ENCODE measurements at places on chromosomes 7 and 10.

DNA sequence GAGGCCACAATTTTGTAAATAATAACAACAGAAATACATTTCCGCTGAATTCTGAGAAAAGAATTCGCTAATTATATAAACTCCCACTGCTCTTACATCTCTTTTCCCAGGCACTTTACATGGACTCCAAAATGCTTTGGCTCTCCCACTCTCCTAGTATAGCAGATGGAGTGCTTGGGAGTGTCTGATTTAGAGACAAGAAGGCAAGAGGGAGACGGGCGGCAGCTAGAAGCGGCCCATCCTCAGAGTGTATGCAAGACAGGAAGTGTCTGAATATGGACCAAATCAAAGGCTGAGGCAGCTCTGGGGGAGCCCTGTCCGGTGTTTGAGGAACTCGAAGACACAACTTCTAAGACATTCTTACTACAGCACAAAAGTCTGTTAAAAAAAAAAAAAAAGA is 212.1 kb downstream of the GFRA1 start:
- no peak for DNase-seq

- DNase-seq = no peak
Measured at GRCh38 chr7:111401516-111401915, 160.8 kb downstream of the IMMP2L start.

GRCh38 chr10:107051769-107052168 is 112.7 kb downstream of the SORCS1 start:
- DNase-seq = no peak

GRCh38 chr7:149827089-149827981 is 10.8 kb upstream of the ZNF862 start:
- no peak for DNase-seq

DNA sequence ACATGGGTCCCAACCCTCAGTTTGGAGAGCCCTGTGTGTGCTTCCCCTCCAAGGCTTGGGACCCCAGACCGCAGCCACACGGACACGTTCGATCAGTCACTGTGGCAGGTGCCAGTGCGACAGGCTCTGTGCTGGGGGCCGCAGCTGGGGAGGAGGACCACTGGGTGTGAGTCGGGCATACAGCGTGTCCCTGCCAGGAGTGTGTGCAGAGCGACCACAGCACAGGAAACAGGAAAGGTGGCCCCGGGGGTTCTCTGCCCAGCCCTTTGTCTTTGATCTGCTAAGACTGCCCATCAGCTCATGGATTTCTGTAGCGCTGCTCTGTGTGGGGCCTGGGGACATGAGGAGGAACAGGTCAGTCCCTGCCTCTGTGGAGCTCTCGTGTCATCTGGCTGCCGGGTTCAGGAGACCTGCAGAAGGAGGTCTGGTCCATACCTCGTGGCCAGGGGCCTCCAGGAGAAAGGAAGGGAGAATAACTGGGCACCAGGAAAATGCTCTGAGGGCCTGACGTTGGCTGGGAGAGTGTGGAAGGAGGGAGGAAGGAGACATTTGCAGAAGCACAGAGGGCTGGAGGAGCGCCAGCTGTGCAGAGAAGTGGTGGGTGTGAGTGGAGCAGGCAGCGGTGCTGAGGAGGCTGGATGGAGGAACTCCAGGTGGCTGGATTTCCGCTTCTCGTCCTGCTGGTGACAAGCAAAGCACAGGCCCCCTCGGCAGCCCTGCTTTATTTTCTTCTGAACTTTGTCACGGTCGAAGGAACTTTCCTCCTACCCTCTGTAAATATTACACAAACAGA is 4.1 kb downstream of the NUDT1 start:
- no peak for DNase-seq

DNA sequence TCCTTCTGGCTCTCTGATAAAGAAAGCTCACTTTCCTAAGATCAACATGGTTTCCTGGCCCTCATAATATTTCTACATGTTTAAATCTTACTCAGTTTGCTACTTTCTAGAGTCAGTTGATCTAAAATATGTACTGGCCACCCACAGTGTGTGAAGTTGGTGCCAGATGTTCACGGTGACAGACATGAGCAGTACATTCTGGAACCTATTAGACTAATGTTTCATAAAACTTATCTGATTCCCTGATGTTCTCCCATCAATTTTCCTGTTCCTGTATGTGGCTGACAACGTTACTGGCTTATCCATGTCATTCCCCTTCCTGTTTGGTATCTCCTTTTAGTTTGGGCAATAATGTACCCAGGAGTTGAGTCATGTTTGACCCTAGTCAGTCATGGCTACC is 13.7 kb upstream of the CPVL start:
- DNase-seq = no peak

All from A172 (cell line).